Immature natural killer cell (primary cell): ENCODE measurements at places on chromosomes 4 and X.

- DNase-seq = no peak
Measured at GRCh38 chr4:4872314-4872903, 12.9 kb downstream of the MSX1 start.

DNA sequence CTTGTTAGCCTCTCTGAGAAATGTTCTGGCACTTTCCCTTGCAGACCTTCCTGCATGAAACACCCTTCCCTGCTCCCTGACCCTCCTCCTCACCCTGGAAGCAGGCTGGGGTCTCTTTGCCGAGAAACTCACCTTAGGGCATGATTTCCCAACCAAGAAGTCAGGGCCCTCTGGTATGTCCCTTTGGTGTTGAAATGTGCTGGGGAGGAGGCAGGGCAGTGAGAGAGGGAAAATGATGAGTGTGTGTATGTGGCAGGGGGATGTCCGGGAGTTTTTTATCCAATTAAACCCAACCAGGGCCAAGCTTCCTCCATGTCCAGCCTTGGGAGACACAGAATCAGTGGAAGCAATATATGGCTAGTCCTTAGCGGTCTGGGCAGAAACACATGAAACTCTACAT is 5.1 kb downstream of the ELF4 start:
- DNase-seq = no peak

DNA sequence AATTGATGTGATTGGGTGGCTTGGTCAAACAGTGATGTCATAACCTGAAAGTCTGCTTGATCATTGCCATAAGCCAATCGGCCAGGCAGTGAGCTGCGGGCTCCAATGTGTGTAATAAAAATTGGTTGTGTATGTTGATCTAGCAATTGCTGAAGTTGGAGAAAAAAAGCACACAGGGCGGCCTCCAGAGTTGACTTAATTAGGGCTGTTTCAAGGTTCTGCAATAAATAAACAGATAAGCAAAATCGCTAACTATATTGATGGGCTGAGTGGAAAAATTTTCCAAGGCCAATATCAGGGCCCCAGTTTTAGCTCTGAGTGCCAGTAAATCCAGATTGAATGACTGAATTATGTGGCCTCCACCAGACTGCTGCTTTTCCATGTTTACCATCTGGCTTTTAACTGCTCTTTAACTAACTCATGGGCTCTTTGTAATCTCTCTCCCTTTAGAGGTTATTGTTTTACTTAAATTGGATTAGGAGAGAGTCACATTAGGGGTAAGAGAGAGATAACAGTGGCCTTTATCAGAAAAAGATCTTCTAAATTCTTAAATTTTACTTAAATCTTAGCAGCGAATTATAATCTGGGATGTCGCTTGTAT is 160.6 kb upstream of the WDFY3 start:
- DNase-seq = no peak

- no peak for DNase-seq
Measured at GRCh38 chr4:52483186-52483890, 175.8 kb downstream of the USP46 start.

- no peak for DNase-seq
Measured at GRCh38 chrX:150162141-150162540, 201.0 kb upstream of the MAMLD1 start.

- DNase-seq = no peak
Measured at GRCh38 chrX:39950018-39950688, 147.6 kb downstream of the BCOR start.

- DNase-seq = no peak
Measured at GRCh38 chr4:101555341-101555880, 208.1 kb upstream of the PPP3CA start.

DNA sequence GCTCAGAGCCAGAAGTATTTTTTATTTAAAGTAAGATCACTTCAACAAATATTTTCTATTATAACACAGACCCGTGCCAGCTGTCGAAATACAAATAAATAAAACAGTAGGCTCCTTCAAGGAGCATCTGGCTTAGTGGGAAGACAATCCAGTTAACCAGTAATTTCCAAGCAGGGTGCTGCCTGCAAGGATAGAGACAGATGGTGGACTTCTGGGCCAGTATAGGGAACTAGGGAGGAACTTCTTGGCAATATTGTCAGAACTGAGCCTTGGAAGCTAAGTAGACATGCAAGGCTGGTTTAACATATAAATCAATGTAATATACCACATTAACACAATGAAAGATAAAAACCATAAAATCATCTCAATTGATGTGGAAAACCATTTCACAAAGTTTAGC is 17.0 kb upstream of the MTMR1 start:
- no peak for DNase-seq

- no peak for DNase-seq
Measured at GRCh38 chr4:139587446-139587845, 31.4 kb upstream of the SETD7 start.

DNA sequence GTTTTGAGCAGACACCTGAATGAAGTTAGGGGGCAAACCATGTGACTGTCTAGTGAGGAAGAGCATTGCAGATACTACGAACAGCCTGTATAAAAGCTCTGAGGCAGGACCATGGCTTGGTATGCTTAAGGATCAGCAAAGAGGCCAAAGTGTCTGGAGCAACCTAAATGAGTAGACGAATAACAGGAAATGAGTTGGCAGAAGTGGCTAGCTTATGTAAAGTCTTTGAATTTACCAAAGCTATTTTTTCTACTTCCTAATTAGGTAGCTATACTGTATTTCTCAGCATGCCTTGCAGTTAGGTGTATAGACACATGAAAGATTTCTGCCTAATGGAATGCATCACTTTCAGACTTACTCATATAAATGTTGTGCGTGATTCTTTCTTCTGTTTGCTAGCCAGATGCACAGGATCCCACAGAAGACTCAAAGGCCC is 9.3 kb upstream of the GPRIN3 start:
- DNase-seq = no peak

- DNase-seq = no peak
Measured at GRCh38 chrX:33194876-33195433, 16.4 kb downstream of the DMD start.

GRCh38 chr4:98658287-98659105 is at the start of gene TSPAN5:
Gene TSPAN5, minus strand, starts transcription at chr4:98658611.
- peak; percentile 85 for DNase-seq

GRCh38 chr4:32462944-32463343 is 1742.8 kb downstream of the PCDH7 start:
- no peak for DNase-seq

GRCh38 chrX:40933706-40934425 is 151.4 kb upstream of the USP9X start:
- DNase-seq = no peak

DNA sequence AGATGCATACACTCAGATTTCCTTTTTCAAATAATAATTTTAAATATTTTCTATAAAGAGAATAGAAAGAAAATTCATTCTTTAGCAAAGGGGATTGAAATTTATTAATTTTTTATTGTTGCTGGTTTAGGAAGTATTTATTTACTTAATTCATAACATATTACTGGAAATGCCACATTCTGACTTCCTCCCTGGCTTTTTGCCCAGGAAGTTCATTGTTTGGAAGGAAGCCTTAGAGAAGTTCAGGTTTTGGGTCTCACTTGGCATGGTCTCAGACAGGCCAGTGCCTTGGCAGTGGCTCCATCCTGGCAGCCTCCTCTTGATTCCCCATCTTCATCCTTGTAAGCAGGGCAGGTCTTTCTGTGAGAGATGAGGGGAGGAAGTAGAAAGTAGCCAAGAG is 50.5 kb downstream of the IL15 start:
- DNase-seq = no peak

DNA sequence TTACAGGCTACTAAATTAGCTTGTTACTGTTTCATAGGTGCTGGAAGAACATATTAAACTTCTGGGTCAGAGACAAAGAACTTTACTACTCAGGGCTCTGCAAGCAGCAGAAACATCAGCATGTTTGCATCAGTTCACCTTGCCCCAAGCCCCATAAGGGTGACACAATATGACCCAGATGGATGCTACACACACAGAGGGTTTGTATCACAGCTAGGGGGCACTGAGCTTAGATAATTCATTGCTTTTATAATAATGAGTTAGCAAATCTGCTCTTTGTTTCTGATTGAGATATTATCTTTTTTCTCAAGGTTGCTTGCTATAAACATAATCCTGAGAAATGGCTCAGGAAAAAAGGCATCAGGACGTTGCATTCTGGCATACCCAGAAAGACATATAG is 4.8 kb upstream of the SYNPO2 start:
- DNase-seq = no peak

DNA sequence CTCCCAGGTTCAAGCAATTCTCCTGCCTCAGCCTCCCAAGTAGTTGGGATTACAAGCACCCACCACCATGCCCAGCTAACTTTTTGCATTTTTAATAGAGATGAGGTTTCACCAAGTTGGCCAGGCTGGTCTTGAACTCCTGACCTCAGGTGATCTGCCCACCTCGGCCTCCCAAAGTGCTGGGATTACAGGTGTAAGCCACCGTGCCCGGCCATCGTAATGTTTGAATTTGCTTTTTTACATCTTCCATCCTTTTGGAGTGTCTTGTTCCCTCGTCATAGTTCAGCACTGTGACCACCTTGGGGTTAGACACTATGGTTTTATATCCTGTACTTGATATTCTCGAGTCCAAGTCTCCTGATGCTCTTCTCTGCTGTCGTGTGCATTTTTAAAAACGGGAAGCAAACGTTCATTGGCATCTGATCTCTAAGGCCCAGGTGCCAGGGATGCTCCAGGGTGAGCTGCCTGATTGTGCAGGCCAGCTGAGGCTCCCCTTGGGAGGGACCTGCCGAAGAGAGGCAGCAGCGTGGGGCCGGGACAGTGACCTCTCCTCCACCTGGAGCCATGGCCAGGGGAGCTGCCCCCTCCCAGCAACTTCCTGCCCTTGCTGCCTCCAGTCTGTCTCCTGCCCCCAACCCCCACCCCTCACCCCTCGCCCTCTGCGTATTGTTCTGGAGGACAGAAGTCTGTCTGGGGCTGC is 16.7 kb downstream of the DGKQ start:
- no peak for DNase-seq

DNA sequence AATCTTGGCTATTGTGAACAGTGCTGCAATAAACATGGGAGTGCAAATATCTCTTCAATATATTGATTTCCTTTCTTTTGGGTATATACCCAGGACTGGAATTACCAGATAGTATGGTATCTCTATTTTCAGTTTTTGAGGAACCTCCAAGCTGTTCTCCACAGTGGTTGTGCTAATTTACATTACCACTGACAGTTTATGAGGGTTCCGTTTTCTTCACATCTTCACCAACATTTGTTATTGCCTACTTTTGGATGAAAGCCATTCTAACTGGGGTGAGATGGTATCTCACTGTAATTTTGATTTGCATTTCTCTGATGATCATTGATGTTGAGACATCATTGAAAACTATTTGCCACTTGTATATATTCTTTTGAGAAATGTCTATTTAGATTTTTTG is 79.6 kb upstream of the ZNF827 start:
- no peak for DNase-seq

DNA sequence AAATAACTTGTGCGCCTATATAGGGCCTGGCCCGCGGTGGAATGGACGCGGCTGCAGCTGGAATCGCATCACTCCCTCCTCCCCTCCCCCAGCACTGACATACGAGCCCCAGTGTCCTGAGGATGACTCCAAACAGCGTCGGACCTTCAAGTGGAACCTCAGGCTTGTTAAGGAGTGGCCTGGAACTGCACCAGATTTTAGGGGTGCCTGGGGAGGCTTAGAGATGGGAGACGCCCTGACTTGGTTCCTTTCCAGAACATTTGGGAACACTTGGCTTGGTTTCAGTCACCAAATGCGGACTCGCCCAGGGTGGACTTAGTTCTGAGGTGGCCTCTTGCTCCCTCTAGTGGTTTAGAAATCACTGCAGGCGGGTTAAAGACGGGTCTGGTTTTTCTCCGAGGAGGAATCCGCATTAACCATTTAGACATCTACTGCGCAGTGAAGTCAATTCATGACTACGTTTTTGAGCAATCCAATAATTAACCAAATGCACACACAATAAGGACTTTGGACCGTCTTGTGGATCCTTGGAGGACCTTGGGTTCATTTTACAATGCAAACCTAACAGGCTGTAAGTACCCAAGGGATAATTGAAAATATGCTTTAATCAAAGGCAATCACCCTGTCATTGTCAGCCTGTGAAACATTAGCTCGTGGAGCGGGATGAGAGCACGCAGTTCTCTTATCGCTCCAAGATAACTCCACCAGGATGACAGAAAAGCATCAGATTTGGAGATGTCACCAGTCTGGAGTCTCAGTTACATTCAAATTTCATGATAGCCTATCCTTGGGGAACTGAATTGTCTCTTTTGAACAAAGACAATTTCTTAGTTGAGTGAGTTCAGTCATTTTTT is 11.2 kb upstream of the PDGFRA start:
- peak; percentile 58 for DNase-seq

GRCh38 chrX:148422526-148422925 is 77.9 kb upstream of the AFF2 start:
- DNase-seq = no peak

DNA sequence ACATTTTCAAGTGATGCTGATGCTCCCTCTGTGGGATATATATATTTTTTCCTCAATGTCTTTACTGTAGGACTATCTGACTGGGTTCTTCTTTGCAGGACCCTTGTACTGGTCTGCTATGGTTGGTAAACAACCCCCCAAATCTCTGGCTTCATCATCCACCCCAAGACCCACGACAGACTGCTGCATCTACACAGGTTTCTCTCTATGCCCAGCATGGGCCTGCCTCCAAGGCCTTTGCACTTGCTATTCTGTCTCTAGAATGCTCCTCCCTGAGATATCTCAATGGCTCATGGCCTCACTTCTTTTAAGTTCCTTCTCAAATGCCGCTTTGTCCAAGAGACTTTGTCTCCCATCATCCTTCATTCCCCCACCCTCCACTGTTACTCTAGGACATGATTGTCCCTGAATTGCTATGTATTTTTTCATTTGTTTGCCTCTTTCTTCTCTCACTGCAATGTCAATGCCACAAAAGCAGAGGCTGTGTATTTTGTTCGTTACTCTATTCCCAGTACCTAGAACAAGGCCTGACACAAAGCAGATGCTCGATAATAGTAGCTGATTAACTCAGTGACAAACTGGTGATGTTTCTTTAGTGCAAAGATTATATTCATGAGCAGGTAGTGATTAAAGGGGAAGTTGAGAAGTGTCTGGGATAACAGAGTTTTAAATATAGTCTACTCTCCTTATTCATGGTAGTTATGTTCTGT is 6.6 kb downstream of the EVC start:
- DNase-seq = no peak

- no peak for DNase-seq
Measured at GRCh38 chrX:64427281-64427680, 32.0 kb upstream of the MTMR8 start.

DNA sequence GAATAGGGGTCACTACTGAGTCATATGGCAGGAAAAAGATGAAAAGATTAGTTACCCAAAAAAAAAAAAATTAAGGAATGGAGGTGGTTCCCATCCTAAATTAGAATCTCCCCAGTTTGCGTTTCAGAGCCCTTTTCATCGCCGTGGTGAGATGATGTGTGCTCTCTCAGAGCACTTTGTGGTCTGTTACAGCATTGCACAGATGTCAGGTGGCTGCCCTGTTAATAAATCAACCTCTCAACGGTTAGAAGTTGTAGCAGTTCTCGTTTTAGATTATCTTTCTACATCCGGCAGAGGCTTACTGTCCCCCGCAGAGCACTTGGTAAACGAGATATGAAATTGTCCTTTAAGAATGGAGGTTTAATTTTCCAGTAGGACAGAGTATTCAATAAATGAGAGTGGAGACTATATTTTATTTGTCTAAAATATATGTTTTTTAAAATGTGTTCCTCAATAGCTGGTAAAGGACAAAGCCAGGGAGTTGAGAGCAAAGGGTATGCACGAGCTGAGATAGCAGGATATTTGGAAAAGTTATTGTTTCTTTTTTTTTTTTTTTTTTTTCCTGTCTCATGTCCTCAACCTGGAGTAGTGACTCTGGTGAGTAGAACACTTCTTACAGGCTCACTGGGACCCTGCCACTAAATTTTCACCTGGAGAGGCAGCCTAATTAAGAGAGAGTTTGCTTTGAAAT is 26.9 kb downstream of the AFF1 start:
- DNase-seq = peak; percentile 38
